GM12892 (cell line): ENCODE measurements at places on chromosomes 5 and 9.

DNA sequence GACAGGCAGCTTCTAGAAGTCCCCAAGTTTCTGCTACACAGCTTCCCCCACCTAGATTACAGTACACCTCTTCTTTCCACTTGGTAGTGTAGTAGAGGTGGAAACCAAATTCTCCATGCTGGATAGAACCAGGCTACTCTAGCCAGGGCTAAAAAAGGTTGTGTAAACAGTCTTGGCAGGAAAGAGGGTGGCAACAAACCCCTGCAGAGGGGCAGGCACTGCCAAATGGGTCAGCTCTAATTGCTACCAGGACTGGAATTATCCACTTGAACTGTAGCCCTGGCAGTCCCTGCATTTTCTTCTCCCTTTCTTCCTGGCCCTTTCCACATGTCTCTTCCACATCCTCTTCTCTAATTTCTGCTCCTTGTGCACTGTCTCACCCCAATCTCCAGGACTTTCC lies 24.8 kb downstream of the RANBP3L start:
- DNase-seq = no peak

- no peak for DNase-seq
Observed at GRCh38 chr5:33148076-33148513, 292.7 kb upstream of the TARS1 start.

DNA sequence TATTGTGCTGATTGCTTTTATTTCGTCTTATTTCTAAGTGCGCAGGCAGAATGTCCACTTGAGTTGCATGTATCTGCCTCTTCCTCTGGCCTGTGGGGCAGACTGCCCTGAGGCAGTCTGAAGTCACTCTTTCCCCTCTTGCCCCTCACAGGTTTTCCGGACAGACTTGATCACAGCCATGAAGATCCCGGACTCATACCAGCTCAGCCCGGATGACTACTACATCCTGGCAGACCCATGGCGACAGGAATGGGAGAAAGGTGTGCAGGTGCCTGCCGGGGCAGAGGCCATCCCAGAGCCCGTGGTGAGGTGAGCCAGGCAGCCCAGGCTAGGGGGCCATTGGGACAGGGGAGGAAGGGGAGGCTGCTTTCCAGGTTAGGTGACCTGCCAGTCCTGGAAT lies 26.4 kb downstream of the JADE2 start:
- DNase-seq = no peak

DNA sequence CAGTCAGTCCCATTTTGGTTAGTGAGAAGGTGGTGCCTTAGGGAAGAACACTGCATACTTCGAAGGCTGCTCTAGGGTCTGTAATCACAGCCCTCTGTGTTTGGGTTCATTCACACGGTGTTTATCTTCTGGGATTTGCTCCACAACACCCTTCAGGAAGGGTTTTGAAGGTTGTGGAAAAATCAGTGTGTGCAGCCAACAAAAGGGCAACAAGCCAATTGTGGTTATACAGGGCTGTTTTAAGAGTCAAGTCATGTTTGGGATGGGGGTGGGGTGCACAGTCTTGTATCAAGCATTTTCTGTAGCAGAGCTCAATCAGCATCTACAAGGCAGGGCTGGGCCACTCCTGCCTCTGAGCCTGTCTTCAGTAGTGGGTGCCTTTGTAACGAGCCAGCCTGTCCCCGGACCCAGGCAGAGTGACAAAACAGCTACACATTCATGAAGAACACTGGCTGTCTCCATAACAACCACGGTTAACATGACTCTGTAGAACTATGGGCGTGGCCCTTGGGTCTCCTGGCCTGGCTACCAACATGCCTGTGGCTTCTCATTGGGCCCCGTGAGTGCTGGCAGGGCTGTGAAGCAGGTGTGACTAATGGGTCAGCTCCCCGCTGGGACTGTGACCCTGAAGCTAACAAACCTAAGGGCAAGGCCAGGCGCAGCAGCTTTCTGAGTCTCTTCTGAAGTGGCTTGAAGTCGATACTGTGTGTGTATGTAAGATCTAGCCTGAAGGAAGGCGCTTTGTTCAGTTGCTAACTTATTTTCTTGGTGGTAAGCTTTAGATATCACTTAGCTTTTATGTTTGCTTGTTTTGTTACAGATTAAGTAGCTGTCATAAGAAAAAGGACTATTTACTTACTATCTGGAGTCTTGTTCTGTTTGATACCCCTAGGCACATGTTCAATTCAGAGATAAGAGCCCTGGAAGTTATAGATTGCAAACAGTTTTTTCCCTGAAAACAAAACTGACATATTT lies 27.9 kb upstream of the GOLM1 start:
- no peak for DNase-seq

DNA sequence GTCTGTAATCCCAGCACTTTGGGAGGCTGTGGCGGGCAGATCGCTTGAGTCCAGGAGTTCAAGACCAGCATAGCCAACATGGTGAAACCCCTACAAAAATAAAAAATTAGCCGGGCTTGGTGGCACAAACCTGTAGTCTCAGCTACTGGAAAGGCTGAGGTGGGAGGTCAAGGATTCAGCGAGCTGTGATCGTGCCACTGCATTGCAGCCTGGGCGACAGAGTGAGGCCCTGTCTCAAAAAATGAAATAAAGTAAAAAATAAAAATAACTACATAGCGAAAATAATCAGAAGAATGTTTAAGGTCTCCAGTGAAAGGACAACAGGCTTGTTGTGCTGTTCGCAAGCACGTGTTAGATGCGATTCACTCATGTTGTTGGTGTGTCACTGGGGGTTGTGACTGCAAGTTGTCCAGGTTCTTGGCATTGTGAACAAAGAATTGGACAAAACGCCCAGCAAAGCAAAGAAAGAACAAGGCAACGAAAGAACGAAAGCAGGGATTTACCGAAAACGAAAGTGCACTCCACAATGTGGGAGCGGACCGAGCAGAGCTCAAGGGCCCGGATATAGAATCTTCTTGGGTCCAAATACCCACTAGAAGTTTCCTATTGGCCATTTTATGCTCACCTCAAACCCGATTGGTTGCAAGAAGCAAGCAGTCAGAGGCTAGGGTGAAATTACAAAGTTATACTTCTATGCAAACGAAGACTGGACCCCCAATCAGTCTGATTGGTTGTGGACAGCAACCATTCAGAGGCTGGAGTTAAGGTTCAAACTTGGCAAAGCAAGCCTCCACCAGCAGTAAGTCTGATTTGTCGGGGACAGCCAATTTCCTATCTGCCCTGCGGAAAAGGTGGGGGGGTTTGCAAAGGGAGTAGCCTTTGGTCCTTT lies 844 bp upstream of the MCCC2 start:
- no peak for DNase-seq

DNA sequence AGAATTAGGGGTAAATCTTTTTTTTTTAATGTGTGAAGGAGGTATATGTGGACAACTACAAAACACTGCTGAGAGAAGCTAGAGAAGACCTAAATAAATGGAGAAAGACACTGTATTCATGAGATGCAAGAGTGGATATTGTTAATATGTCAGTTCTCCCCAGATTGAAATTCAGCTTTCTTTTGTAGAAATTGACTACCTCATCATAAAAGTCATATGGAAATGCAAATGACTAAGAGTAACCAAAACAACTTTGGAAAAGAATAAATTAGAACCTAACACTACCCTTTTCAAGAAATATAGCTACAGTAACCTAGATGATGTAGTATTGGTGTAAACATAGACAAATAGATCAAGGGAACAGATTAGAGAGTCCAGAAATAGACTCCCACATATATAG lies 400.7 kb downstream of the ADGRV1 start:
- DNase-seq = no peak

DNA sequence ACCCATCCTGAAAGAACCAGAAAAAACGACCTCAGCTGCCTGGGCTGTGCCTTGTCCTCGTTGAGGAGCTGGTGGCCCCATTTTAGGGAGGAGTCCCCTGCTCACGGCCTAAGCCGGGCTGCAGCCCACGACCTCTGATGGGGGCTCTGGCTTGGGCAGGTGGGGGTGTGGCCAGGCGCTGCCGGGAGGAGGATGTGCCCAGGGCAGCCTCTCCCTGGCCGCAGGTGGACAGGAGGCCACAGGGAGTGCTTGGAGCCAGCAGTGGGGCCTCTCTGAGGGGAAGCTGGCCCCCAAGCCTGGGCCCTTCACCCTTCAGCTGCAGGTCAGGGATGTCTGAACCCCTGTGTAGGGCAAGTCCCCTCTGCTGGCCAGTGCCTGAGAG lies 2.5 kb downstream of the DIPK1B start:
- no peak for DNase-seq

GRCh38 chr9:104276709-104277245 lies 182.7 kb downstream of the SMC2 start:
- no peak for DNase-seq

- DNase-seq = no peak
Observed at GRCh38 chr5:71864730-71865601, 145.9 kb downstream of the CARTPT start.

- DNase-seq = no peak
Observed at GRCh38 chr9:104984121-104984520, 56.2 kb upstream of the ABCA1 start.

GRCh38 chr9:27387722-27388121 lies 90.8 kb upstream of the EQTN start:
- DNase-seq = no peak

- DNase-seq = no peak
Observed at GRCh38 chr5:143224672-143225071, 178.8 kb downstream of the NR3C1 start.

DNA sequence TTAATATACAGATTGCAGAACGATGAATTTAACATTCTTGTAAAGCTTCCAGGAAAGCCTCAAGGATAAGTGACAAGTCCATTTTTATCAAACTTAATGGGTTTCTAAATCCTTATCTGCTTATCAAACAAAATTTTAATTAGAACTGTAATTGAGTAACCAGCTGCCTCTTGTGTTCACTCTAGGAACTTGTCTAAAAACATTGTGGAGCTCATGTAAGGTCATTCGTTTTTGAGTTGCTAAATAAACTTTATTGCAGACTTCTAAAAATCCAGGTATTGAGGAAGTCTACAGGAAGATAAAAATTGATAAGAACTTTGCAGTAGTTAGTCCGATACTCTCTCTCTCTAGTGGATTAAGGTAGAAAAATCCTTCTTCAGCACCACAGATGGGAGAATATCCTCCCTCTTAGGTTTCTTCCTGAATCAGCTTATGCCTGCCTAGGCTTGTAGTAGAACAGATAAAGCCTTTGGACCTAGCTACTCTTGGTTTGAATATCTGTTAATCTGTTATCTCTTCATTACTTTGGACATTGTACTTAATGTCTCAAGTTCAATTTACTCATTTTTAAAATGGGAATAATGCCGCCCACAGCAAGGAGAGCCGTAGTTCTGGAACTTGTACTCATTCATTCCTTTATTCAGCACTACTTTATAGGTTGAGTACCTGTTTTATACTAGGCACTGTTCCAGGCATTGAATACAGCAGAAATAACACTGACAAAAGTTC lies 60.0 kb upstream of the DHFR start:
- no peak for DNase-seq

DNA sequence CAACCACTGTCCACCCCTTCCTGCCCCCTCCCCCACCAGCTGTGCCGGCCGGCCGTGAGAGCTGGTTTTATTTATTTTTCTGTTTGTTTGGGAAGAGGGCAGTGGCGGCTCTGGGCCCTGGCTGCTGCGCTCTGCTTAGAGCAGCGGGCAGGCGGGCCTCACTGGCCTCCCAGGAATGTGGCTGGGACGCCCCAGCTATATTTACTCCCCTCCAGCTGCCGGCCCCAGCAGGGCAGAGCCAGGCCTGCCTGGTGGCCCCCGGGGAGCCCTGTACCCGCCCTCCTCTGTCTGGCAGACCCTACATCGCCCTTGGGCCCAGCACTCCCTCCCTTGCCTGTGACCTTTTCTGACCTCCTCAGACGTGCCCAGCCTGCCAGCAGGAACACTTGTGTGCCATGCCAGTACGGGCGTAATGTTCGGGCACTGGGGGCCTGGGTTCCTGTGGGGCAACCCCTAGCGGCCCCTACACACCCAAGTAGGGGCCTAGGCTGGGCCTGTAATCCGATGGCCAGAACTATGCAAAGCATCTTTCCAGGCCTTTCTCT lies 7.7 kb downstream of the CXXC5 start:
- DNase-seq = no peak

DNA sequence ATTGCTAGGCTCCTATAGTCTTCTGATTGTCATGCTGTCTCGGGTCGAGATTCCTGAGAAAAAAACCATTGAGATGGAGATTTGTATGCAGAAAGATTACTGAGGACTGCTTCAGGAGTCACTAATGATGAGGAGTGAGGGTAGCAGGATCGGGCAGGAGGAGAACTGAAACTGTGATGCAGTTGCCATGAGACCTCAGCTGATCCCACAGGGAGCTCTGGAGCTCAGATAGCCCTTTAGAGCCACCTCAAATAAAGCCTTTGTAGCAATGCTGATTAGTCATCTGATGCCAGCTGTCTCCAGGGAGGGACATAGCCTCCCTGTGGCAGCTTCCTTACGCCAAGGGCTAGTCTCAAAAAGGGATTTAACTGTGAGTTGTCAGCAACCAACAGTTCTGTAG lies 256.9 kb downstream of the DMAC1 start:
- no peak for DNase-seq

DNA sequence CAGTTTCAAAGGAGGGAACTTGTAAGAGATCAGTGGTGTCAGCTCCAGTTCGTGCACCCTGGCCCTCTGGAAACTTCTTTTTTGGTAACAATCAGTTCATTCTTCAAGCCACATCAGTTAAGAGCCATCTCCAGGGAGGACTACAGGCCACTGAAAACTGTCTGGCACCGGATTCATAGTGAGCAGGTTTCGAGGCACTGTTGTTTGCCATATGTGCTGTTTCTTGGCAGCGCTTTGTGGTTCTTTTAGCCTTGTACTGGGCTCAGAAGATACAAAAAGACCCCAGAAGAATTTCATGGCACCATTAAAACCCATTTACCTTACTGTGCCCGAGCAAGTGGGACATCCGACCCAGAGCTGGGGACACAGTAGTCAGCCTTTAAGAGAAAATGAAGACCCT lies 68.5 kb downstream of the OTULIN start:
- DNase-seq = no peak

GRCh38 chr5:149129181-149129580 lies 12.1 kb upstream of the ABLIM3 start:
- no peak for DNase-seq

DNA sequence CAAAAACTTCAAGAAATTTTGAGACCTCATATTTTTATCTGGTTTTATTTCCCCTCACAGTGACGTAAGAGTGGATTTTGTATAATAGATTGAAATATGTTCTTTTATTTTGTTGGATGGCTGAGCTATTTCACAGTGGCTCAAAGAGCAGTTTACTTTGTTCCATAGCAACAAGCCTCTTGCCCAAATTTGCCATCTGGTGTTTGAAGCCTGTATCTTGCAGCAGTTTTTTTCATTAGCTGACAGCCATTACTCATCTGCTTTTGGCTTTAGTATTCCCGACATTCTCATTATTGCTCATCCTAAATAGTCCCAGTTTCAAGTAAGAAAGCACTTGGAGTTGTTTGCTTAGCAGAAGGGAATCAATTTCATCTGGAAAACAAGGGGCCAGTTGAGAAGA lies 36.3 kb downstream of the GDA start:
- DNase-seq = no peak

GRCh38 chr5:150446583-150446982 lies 3.0 kb downstream of the RPS14 start:
- DNase-seq = no peak

GRCh38 chr5:178538741-178539229 lies 51.4 kb downstream of the COL23A1 start:
- no peak for DNase-seq
